ENCODE measurements at places on chromosomes 3 and 15.

DNA sequence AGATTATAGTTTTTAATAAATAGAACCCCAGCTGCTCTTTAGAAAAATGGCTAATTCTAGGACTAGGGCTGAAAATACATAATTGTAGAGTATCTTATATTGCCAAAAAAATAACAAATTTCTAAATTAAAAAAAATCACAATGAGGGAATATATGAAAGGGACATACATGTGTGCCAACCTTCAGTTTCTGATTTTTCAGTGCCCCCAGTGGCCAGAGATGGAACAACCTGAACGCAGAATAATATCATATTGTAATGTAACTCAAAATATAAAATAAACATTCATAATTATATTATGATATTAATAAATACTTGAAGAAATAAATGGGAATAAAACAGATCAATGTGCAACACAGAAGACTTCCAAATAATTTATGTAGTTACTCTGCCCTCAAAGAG, 460.5 kb downstream of the ZNF385D start:
- DNase-seq = no peak

DNA sequence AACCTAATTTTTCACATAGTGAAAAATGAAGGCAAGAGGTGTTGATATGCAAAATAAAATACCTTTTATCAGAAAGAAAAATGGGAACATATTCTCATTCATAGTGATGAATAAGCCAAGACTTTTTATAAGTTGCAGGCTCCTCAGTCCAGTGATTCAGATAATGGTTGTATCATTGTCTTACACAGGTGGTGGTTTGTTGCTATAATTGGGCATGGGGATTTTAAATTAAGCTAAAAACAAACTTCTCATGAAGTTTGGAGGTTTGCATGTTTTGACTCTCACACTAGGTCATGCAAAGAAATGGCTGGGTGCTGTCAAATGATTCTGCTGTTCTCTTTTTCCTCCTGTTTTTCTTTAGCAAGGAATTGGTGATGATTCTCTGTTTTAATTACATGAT, 60.8 kb upstream of the SKIL start:
- no peak for DNase-seq

DNA sequence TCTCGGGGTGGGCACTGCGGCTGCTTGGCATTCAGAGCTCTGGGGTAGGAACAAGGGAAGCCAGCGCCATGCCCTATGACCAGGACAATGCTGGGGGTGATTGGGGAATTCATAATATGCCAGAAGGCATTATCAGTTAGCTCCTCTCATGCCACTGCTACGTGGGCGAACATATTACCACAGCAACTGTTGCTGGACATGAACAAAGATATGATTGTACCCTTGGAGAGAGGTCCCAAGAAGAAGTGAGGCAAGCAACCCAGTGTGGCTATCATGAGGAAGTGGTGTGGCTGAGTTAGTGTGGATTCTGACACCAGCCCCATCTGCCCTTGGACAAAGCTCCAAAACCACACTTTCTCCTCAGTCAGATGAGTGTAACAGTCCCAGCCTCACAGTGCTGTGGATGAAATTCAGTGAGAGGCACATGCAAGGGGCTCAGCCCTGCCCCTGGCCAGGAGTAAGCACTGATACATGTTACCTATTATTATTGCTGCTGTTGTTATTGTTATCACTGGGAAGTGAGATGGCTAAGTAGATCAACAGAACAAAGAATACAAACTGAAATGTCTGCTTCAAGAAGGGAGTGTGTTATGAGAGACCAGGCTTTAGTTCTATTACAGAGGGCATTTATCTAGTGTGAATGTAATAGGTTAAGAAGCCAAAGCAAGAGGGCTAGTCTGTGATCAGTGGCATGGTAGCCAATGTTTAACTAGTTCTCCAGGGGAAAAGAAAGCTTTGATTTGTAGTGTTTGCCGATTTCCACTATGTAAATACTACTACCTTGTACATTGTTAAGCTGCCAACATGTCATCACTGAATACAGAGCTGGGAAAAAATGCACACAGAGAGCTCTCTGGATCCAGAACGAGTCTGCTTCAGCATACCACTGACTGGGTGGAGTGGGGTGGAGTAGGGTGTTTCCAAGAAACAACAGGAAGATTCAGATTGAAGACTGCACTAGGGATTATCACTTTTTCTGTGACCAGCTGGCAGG, 222.3 kb upstream of the EIF1B start:
- DNase-seq = no peak

DNA sequence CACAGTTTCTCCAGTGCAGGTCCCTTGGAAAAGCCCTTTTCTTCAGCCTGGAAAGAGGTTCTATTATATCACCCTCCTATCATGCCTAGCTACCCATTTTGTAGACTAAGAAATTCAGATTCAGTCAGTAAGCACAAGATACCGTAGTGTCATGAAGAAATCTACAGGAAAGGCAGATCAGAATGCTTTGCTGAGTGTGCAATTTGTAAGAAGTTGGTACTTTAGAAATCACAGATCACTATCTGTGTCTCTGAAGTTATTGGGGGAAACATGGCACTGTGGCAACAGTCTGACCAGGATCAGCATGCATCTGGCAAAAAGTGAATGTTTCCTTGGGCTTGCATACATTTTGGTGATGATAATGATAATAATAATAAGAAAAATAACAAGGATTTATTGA, 531.8 kb downstream of the EPHB1 start:
- DNase-seq = no peak

DNA sequence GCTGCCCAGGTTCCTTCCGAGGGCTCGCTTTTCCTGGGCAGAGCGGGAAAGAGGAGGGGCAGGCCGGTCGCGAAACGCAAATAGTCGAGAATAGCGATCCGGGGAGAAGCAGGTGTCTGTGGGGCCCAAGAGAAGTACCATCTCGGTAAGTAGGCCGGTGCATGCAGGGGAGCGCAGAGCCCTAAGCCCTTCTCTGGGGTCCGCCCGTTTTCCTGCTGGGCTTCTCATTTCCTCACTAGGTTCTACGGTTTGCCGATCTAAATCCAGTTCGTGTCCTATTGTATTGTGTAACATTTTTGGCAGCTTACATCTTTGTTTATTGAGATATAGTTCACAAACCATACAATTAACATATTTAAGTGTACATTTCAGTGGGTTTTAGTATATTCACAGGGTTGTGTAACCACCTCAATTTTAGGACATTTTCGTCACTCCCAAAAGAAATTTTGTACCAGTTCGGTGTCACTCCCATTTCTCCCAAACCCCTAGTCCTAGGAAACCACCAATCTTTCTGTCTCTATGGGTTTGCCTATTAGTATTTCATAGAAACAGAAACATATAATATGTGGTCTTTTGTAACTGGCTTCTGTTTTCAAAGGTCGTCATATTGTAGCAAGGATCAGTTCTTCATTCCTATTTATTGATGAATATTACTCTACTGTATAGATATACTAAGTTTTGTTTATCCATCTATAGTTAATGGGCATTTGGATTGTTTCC, 6.8 kb upstream of the TRIM69 start:
- no peak for DNase-seq

- DNase-seq = peak; percentile 54
Measured at GRCh38 chr15:23570486-23570885, 5.0 kb downstream of the MKRN3 start.

- peak; percentile 38 for DNase-seq
Measured at GRCh38 chr15:26712335-26712734, 60.5 kb downstream of the GABRB3 start.

- no peak for DNase-seq
Measured at GRCh38 chr15:63950911-63951481, 95.3 kb downstream of the DAPK2 start.

- no peak for DNase-seq
Measured at GRCh38 chr3:51734572-51734907, 27.7 kb downstream of the GRM2 start.

- peak; percentile 51 for DNase-seq
Measured at GRCh38 chr15:85412956-85413854, 32.8 kb downstream of the AKAP13 start.

DNA sequence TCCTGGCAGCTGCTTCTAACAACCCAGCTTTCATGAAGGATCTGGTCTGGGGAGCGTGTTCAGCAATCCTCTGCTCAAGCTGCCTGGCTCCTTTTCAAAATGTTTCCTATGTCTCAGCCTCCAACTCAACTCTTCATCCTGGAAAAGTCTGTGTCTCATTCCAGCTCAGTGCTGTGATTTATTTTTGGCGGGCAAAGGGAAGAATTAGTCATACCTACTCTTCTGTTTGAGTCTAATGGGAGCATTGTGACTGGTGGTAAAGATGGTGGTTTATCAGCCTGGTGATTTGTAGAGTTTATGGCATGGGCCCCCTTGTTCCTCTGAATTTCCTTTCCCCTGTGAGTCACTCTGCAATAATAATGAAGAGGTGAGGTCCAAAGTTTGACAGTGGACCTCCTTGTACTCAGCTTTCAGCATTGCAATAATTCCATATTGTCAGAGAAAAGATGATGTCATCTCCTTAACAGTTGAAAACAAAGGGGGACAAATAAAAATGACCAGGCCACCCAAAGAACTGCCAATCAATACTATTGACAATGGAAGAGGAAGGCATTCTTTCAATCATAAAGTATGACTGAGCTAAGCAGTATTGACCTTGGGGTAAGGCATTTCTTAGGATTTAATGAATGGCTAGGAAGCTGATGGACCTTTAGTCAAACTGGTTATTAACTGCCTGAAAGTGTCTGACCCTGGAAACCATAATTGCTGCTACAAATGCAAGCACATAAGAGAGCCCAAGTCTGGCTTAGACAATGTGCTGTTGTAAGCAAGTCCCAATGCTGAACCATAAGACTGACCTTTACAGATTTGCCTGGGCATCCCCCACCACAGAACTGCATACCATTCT, 204.7 kb upstream of the MCTP2 start:
- no peak for DNase-seq

DNA sequence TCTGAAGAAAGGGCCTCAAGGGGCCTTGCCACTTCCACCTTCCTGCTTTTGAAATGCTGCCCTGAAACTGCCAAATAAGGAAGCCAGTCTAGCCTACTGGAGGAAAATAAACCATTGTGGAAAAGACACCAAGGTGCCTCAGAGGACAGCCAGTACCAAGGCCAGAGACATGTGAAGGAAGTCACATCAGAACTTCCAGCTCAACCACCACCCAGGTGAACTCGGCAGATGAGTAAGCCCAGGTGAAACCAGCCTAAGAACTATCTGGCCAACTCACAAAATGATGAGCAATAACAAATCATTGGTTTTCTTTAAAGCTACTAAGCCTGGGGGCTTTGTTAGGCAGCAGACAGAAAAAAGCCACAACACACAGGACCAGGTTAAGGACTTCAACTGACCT, 103.0 kb downstream of the MAGI1 start:
- no peak for DNase-seq

GRCh38 chr3:73453666-73454065, 171.1 kb downstream of the PDZRN3 start:
- DNase-seq = no peak

GRCh38 chr3:194582196-194582905, 50.9 kb downstream of the TMEM44 start:
- no peak for DNase-seq

- peak; percentile 18 for DNase-seq
Measured at GRCh38 chr3:168312984-168313383, 217.3 kb upstream of the GOLIM4 start.

DNA sequence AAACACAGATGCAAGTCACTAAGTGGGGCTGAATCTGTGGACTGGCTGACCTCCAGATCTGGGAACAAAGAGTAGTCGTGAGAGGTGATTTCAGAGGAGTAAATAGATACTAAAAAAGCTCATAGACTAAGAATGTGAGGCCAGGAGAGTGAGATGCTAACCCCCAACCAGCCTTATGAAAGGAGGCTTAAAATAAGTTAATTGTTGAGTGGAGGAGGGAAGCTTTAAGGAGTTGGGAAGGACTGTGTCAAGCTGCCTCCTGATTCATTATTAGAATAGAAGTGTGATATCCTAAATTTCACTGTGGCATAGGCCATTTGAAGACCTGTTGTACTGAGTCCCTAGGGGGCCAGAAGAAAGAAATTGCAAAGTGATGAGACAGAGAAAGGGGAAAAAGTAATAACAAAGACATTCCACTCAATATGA, 107.6 kb downstream of the RBPMS2 start:
- DNase-seq = no peak

GRCh38 chr15:74816624-74817369, 4.2 kb downstream of the LMAN1L start:
- DNase-seq = no peak
